ENCODE measurements at places on chromosomes 7 and 10.
A peak's percentile ranks its signal among the peaks of the same experiment; 100 is the strongest.

- DNase-seq, result no peak
Measured at GRCh38 chr7:142915315-142915714, 18.2 kb downstream of the TRPV5 start.

DNA sequence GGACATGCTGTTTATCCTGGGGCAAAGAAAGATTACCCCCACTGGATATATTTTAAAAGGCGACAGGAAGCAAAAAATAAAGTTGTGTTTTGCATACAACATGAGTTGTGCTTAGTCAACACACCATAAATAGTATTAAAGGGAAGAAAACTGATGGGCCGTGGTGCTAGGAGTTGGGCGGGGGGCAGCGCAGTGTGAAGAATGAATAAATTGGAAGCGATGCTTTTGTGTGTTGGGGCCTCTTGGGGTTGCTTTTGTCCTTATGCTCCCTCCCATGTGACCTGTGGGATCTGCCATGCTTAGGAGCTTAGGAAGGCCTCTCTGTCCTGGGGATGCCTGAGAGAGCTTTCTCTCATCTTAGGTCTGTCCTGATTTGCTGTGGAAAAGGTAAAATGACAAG, 35.0 kb upstream of the AGR3 start:
- no peak for DNase-seq

DNA sequence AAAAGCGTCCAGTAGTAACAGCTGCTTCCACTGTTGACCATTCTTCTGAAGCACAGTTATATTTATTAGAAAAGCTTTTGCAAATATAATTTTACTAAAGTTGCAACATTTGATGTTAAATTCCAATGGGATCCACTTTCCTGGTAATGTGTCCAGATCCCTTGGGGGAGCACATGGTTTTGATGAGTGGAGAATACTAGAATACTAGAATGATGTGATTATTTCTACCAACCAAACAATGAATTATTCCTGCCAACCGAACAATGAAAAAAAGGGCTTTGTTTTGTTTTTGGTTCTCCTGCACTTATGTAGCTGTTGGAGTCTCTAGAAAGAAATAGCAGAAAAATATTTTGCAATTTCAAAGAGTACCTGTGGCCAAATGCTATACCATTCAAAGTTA, 59.1 kb downstream of the BPGM start:
- DNase-seq, result no peak

- DNase-seq, result no peak
Measured at GRCh38 chr7:149188637-149189259, 6.6 kb upstream of the ZNF282 start.

DNA sequence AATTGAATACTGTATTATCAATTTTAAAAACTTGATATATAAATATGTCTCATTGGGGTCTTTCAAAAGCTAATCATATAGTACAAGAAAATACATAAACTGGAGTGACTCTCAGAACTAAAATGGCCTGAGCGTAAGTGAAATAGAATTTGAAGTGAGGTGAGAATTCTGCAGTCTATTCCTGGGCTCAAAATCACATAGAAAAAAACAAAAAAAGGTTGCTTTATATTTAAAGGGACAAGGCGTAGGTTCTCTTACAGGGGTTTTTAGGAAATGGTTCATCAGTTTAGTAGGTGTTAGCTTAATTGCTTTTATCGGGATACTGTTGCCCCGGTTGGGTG, 36.7 kb upstream of the PRSS1 start:
- no peak for DNase-seq

- DNase-seq, result no peak
Measured at GRCh38 chr7:37923996-37924395, 3.6 kb downstream of the EPDR1 start.

DNA sequence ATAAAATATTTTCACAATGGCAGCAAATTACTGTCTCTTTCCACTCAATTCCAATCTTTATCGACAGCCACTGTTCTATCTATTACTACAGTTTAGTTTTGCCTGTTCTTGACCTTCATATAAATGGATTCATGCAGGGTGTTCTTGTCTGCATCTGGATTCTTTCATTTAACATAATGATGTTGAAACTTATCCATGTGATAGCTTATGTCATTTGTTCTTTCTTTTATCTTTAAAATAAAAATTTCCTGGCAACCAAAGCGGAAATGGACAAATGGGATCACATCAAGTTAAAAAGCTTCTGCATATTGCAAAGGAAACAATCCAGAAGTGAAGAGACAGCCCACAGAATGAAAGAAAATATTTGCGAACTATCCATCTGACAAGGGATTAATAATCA, 20.5 kb upstream of the DMTF1 start:
- DNase-seq, result no peak

GRCh38 chr7:711093-711921, 15.2 kb upstream of the DNAAF5 start:
- DNase-seq, result no peak

DNA sequence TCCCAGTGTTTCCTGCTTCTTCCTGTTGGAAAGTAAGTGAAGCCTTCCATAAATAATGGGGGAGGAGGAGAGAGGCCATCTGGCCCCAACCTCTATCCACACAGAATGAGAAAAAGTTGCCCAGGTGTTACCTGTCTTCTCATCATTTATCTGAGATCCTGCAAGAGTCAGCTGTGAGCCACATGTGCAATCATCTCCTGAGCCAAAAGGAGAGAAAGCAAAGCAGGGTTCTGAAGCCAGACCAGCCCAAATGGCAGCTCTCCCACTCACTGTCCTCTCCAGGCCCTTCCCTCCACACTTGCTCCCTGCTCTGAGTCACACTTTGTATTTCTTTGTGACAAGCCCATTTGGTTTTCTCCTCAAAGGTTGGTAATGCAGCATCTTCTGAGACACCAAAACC, 65.9 kb downstream of the FAM204A start:
- no peak for DNase-seq

DNA sequence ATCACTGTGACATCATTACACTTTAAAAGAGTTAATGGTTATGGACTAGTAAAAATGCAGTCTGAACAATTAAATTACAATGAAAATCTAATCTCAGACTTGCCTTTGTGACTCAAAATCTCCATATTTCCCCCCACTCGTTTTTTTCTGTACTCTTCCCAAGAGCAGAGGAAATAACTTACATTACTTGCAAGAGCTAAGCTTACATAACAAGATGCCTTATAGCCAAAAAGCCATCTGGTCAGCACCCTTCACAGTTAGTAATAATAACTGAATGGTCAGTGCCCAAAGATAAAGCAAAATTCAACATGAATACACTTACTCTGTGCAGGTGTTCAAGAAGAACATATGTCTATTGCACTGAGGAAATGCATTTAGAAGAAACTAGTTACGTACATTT, 1381.5 kb upstream of the CELF2 start:
- no peak for DNase-seq

- DNase-seq, result peak; percentile 47
Measured at GRCh38 chr7:81013083-81013817, 94.4 kb upstream of the SEMA3C start.

- no peak for DNase-seq
Measured at GRCh38 chr10:92238054-92238585, 52.8 kb downstream of the CPEB3 start.

GRCh38 chr10:12375076-12375504, 25.7 kb downstream of the CAMK1D start:
- DNase-seq, result no peak

DNA sequence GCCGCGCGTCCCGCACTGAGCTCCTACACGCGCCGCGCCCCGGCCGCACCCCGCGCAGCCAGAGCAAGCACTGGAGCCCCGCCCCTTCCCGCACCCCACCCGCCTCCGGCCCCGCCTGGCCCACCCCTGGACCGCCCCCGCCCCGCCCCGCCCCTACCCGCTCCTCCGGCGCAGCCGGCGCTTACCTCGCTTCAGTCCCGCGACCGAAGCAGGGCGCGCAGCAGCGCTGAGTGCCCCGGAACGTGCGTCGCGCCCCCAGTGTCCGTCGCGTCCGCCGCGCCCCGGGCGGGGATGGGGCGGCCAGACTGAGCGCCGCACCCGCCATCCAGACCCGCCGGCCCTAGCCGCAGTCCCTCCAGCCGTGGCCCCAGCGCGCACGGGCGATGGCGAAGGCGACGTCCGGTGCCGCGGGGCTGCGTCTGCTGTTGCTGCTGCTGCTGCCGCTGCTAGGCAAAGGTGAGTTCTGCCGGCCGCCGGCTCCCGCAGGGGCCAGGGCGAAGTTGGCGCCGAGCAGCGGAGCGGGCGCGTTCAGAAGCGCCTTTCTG, at the start of gene RET:
Gene RET (plus strand): TSS at position 194 of the 545 bp plus-strand sequence. CDS start 190 bp downstream, at position 384.
- peak; percentile 69 for DNase-seq

DNA sequence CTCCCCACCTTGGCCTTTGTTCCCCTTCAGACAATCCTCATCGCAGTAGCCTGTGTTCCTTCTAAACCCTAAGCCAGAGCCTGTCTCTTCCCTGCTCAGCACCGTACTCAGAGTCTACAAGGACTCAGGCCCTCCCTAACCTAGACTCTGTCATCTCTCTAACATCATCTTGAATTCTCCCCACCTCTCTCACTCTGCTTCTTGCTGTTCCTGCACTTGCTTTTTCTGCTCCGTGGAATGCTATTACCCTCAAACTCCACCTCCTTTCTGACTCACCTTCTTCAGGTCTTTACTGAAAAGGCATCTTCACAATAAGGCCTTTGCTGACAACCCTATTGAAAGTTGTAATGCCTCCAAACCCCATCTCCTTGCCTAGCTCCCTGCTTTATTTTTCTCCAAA, 141.0 kb downstream of the DKK1 start:
- DNase-seq, result no peak

DNA sequence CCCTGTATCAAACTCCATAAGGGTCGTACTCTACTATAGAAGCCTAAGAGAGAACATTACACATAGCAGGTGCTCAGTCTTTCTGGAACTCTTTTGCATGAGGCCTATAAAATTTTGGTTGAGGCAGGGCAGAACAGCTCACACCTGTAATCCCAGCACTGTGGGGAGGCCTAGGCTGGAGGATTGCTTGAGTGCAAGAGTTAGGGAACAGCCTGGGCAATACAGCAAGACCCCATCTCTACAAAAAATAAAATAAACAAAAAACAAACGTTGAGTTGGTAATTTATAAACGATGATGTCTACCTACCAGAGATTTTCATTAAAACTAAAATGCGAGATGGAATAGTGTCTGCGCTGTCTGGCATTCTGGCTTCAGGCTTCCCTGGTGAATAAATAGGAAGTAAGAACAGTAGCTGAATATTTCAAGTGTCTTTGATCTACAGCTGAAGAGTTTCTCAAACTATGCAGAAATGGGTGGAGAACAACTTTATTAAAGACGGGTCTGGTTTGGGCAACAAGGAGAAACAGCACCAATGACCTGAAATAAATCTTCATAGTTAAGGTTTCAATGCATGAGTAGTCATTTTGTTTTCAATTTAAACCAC, 774 bp downstream of the PON2 start:
- no peak for DNase-seq

GRCh38 chr7:41578700-41579099, 124.2 kb downstream of the INHBA start:
- DNase-seq, result no peak

- no peak for DNase-seq
Measured at GRCh38 chr7:123652406-123652805, 3.3 kb upstream of the LMOD2 start.

DNA sequence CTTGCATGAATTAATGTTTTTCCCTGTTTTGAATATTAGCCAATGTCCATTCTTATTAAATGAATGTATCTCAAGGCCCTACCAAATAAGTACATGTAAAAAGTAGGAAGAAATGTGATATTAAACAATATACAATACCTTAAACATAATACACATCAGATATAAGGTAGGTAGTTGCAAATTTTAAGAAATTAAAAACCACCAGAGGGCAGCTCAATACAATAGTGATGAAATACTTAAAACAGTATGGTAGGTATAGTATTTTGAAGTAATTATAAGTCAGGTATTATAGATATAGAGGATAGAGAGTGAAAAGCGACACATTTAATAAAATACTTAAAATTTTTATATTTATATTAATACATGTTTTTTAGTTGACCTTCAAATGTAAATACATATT, 43.6 kb upstream of the CDK14 start:
- DNase-seq, result peak; percentile 17

DNA sequence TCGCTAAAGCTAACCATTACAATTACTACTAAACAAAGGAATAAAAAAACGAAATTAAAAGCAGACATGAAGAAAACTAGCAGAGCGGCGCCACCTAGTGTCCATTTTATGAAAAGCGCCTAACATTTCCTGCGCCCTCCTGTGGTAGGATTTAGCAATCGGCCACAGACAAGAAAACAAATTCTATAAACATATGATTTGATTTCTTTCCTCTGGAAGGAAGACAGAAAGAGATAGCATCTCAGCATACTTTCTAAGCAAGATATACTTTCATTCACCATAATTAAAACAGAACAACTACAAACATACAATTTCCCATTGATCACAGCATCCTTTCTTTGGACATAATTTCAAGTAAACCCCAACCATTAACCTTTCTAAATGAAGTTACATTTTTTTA, 337.7 kb upstream of the NPVF start:
- DNase-seq, result peak; percentile 65

- DNase-seq, result no peak
Measured at GRCh38 chr7:151204383-151205032, 5.8 kb downstream of the H2BK1 start.

DNA sequence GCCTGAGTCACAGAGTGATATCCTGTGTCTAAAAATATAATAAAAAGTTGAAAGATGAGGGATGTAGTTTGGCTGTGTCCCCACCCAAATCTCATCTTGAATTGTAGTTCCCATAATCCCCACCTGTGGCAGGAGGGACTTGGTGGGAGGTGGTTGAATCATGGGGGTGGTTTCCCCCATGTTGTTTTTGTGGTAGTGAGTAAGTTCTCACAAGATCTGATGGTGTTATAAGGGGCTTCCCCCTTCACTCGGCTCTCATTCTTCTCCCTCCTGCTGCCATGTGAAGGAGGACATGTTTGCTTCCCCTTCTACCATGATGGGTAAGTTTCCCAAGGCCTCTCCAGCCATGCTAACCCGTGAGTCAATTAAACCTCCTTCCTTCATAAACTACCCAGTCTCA, 25.1 kb upstream of the UBE3C start:
- no peak for DNase-seq

GRCh38 chr10:5575482-5576153, 50.9 kb downstream of the CALML3 start:
- peak; percentile 38 for DNase-seq

- DNase-seq, result peak; percentile 4
Measured at GRCh38 chr10:60570272-60570865, 180.7 kb upstream of the ANK3 start.

DNA sequence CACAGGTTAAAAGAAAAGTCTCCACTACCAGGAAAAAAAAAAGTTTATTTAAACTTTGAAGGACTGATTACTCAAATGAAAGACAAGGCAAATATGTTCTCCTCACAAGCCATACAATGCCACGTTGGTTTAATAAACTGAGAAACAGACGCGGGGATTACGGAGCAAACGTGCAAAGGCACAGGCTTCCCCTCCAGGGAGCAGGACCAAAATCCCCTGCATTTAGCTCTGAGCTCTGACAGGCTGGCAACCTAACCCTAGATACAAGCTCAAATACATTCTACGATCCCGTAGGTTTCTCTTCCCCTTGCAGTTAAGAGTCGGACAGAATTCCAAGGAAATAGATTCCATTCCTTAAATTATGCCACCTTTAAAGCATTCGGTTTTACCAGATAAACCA, 7.7 kb upstream of the GRB10 start:
- no peak for DNase-seq

- DNase-seq, result no peak
Measured at GRCh38 chr7:25383402-25383801, 155.1 kb upstream of the NPVF start.

- no peak for DNase-seq
Measured at GRCh38 chr10:52801947-52802346, 29.4 kb upstream of the MBL2 start.

All from A673 (cell line).